ENCODE measurements at places on chromosomes 3 and 15.

GRCh38 chr3:102091358-102091757 lies 242.0 kb downstream of the NFKBIZ start:
- no peak for DNase-seq

DNA sequence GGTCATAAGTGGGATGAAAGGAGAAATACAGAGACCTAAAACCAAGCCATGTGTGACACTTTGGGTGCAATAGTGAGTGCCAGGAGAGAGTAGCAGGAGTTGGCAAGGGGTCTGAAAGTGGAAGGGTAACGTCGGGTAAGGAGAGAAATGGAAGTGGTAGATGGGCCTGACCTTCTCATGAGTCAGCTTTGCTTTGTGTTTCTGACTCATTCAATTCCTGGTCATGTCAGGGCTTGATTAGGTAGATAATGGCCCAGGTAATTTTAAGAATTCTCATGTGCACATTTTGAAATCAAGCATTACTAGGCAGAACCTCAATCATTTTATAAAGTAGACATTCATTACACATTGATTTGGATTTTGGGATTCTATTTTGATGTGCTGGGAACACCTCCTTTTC lies 262.5 kb downstream of the SOX2 start:
- DNase-seq, result no peak

GRCh38 chr3:113210604-113211329 lies 590 bp upstream of the BOC start:
- no peak for DNase-seq

DNA sequence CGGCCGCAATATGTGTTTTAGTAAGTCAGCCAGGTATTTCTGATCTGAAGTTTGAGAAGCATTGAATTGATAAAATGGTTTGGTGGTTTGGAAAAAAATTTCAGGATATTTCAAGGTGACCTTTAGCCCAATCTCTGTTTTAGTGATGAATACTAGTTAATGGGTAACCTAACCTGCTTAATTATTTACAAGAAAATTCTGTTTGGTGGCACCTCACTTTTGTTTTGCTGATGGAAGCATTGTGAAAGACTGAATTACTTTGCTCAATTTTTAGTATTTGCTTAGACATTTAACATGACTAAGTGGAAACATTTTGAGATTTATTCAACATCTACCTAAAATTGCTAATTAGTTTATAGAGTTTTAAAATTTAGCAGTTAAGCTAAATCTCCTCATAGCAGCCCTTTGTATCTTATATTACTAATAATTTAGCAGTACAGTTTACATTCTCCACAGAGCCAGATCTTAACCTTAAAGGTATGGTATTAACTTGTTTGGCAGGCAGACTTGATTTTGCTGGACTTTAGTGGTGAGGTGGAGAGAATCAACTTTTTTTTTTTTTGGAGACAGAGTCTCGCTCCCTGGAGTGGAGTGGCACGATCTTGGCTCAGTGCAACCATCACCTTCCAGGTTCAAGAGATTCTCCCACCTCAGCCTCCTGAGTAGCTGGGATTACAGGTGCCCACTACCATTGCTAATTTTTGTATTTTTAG lies 35.4 kb downstream of the GRAMD1C start:
- no peak for DNase-seq

GRCh38 chr3:105613120-105613519 lies 246.4 kb downstream of the ALCAM start:
- no peak for DNase-seq

- no peak for DNase-seq
Measured at GRCh38 chr3:98702166-98702565, 61.0 kb upstream of the ST3GAL6 start.

GRCh38 chr15:73617301-73617831 lies 15.8 kb downstream of the NPTN start:
- no peak for DNase-seq

- DNase-seq, result no peak
Measured at GRCh38 chr3:183904833-183905780, 20.4 kb upstream of the PARL start.

- peak; percentile 20 for DNase-seq
Measured at GRCh38 chr3:185519021-185519420, 20.2 kb upstream of the TMEM41A start.

DNA sequence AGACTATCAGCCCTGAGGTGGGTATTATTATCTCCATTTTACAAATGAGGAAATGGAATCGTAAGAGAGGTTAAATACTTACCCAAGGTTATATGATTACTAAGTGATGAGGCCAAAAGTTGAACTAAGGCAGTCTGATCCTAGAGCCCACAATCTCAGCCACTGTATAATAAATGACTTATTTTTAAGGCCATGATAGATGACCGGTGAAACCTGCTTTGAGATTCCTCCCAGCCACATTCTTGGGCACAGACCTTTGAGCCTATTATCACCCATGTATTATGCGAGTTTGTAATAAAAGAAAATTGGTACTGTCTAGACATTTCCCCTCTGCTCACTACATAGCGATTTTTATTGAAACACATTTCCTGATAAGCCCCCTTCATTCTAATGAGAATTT lies 37.4 kb downstream of the POLQ start:
- DNase-seq, result no peak

GRCh38 chr3:181030948-181031347 lies 41.4 kb upstream of the DNAJC19 start:
- DNase-seq, result no peak

- no peak for DNase-seq
Measured at GRCh38 chr15:90957791-90958190, 3.1 kb downstream of the RCCD1 start.

DNA sequence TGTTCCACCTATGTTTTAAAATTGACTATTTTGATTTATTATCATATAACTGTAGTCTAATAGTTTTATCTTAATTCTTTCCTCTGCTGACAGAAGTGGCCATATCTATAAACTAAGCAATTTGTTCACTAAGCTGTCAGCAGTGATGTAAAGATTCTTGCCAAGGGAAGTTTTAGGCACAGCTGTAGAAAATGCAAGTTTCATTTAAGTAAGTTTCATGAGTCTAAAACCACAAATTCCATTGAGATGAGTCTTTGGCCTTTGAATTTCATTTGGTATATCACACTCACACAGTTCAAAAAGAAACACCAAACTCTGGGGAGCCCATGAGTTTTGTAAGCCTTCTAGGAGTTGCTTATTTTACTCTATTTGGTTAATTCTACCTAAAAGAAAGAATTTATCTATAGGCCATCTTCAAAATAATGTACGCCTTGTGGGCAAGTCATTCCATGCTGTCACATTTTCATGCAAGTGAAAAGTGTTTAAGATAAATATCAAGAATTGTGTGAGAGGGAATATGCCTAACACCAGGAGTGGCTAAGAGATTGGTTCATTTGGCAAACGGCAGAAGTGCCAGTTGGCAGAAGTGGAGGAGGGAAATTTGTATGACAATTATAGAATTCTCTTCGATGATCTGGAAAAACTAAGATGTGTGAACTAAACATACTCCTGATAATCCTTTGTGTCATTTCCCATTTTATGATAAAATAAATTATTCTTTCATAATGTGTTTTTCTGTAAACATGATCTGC lies 292.9 kb downstream of the ZIC4 start:
- DNase-seq, result no peak

- DNase-seq, result peak; percentile 48
Measured at GRCh38 chr3:119469418-119470189, 841 bp downstream of the POGLUT1 start.

DNA sequence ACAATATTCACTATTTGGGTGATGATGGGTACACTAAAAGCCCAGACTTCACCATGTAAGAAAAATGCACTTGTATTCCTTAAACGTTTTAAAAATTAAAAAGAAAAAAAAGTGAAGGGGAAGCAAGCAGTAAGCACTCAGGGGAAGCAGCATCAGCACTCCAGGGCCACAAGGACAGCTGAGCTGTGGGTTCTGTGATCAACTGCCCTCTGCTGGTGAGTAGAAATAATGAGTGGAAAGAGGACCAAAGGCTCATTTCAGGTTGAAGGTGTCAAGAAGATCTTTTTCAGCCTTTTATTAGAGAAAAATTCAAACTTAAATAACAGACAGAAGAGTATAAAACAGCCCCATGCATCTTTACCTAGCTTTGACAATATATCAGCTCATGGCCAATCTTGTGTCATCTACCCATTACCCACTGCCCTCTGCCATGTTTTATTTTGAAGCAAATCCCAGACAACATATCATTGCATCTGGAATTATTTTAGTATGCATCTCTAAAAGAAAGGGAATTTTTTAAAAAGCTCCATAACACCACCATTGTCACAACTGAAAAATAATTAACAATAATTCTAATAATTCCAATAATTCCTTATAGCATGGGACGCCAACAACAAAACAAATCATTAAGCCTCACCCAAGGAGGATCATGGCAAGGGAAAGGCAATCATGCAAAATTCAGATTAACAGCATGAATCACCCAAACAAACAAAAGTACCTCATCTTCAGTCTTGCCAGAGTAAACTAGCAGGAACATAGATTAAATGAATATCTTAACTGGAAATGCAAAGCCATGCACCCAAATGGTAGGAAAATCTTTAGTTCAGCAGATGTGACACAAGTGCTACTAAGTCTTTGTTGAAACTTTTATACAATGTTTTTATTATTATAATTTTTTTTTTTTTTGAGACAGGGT lies 42.5 kb downstream of the TAMM41 start:
- DNase-seq, result peak; percentile 31

DNA sequence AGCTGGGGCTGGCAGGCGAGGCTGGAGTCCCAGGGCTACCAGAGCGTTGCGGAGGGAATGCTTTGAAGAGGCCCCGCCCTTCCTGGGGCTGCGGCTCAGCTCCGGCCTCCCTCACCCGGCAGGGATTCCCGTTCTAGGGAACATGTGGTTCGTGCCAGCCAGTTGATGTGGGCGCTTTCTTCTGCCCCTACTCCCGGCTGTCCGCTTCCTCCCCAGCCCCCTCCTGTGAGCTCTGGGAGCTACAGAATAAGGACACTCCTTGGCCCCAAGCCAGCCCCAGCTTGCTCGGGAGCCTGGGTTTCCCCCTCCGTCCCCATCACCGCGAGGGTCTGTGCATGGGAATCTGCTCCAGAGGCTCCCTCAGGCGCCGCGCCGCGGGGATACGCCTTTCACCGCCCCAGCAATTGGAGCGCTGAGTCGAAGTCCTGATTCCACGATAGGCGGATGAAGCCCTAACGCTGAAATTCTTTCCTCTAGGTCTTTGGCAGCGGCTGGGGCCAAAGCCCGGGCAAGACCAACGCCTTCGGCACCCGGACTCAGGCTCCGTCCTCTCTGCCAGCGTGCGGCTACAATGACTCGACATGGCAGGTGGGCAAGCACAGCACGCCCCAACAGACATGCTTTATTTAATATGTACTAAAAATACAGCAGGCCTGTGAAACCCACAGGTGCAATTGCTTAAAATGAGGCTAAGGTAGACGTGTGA lies 69.5 kb downstream of the KLF15 start:
- DNase-seq, result peak; percentile 88

- no peak for DNase-seq
Measured at GRCh38 chr15:95973566-95974256, 356.8 kb upstream of the NR2F2 start.

- no peak for DNase-seq
Measured at GRCh38 chr3:185430375-185430774, 67.4 kb downstream of the MAP3K13 start.

GRCh38 chr15:95281470-95281869 lies 1049.0 kb upstream of the NR2F2 start:
- DNase-seq, result no peak

GRCh38 chr15:77243135-77243534 lies 172.2 kb upstream of the TSPAN3 start:
- DNase-seq, result peak; percentile 92

DNA sequence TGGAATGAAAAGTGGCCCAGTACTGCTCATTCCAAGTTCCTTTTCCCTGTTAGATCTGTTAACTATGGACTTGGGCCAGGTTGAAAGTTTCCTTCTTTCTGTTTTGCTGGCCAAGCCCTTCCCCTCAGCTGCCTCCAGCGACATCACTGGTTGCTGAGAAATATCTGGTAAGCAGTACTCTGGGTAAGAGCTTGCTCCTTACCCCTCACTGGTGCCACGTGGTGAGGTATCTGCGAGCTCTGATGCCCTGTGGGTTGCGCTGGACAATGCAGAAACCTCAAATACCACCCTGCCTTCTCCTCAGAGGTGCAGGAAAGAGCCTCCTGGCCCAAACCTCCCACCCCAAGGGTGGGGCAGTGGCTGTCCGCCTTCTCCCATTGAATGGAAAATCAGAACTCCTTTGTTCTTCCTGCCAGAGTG lies 42.9 kb upstream of the APH1B start:
- peak; percentile 26 for DNase-seq

DNA sequence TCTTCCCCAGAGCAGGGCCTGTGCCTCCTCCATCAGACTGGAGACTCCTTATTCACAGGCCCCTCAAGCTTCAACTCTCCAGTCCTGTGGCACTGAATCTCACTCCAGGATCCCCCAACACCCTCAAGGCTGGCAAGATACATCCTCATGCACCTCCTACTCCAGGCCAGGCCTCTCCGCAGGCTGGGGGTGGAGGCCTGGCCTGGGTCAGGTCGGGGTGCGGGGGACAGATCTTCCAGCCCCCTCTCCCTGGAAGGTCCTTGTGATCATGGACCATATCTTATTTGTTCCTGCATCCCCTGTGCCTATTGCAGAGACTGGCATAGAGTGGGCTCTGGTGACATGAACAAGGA lies 147.3 kb downstream of the SMAD6 start:
- no peak for DNase-seq

- no peak for DNase-seq
Measured at GRCh38 chr3:105984837-105985236, 116.0 kb upstream of the CBLB start.

GRCh38 chr15:28930476-28931291 lies 44.9 kb downstream of the APBA2 start:
- no peak for DNase-seq

DNA sequence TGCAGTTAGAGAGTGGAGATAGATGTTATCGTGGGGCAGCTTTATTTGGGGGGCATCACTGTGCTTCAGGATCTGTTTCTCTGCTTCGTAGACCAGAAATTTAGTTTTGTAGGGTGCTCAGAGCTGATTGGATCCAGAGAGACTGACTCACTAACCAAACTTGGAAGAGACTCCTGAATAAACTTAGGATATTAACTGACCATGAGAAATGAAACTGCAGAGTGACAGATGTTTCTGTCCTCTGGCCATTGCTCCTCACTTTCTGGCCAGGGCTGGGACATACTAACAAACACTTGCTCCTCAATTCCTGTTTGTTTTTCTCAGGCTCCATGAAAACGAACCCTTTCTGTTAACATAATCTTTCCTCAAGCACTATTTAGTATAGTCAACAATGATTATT lies 4.3 kb downstream of the ZNF592 start:
- no peak for DNase-seq

GRCh38 chr15:85639752-85640381 lies 154.9 kb downstream of the KLHL25 start:
- no peak for DNase-seq

- no peak for DNase-seq
Measured at GRCh38 chr3:69914395-69914794, 85.1 kb upstream of the SAMMSON start.

- DNase-seq, result no peak
Measured at GRCh38 chr3:70763894-70764293, 451.5 kb upstream of the MDFIC2 start.

Data from brain (organoid and tissue), 16 donors.